ENCODE measurements at places on chromosomes 2 and 18.

GRCh38 chr2:149702571-149702970 lies 115.0 kb upstream of the MMADHC start:
- DNase-seq: no peak

DNA sequence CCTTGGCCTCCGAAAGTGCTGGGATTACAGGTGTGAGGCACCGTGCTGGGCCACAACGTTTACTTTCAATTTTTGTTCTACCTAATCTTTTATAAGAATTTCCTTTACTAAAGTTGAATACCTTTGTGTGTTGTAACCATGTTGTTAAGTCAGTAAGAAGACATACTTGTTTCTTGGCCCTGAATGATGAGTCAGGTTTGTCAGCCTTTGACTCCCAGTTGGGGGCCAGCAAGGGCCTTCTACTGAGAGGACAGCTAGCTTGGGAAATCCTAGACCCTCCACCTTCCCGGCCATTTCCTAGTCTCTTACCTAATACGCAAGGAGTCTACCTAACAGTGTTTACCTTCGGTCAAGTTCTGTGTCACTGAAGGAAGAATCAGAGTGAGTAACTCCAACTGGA lies 22.7 kb downstream of the MTHFD2 start:
- no peak for DNase-seq

- DNase-seq: no peak
Observed at GRCh38 chr2:240375024-240375645, 60.3 kb upstream of the GPC1 start.

DNA sequence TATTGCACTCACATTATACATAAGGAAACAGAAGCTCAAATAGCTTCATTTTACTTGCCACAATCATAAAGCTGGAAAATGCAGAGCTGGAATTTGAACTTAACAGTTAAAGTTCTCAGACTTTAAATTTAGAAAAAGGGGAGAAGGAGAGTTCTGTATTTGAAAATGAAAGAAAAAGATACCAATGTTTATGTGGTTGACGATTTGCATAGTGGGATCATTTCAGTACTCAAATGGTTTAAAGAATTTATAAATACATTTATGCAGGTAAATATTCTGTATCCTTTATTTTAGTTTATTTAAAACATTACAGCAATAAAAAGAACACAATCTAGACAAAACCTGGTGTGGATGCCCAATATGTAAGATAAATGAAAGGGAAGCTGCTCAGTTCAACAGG lies 25.5 kb upstream of the STAT4 start:
- no peak for DNase-seq

DNA sequence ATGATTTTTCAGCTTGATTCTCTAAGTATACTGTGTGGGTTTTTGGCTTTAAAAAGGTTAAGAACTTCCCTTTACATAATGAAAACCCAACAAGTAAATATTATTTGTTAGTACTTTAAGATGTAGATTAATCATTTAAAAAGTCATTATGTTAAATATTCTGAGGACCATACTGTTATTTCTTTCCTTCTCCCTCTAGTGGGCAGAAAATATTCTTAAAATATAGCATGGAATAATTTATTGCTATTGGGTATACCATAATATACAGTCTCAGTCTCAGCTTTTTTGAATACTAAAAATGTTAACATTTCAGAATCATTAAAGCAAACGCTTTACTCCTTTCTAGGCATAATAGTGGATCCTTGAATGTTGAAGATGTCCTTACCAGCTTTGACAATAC lies 28.1 kb downstream of the CAMKMT start:
- DNase-seq: no peak

GRCh38 chr2:152950126-152950525 lies 231.7 kb downstream of the ARL6IP6 start:
- DNase-seq: no peak

GRCh38 chr18:63155910-63156773 lies 163.4 kb downstream of the BCL2 start:
- no peak for DNase-seq

DNA sequence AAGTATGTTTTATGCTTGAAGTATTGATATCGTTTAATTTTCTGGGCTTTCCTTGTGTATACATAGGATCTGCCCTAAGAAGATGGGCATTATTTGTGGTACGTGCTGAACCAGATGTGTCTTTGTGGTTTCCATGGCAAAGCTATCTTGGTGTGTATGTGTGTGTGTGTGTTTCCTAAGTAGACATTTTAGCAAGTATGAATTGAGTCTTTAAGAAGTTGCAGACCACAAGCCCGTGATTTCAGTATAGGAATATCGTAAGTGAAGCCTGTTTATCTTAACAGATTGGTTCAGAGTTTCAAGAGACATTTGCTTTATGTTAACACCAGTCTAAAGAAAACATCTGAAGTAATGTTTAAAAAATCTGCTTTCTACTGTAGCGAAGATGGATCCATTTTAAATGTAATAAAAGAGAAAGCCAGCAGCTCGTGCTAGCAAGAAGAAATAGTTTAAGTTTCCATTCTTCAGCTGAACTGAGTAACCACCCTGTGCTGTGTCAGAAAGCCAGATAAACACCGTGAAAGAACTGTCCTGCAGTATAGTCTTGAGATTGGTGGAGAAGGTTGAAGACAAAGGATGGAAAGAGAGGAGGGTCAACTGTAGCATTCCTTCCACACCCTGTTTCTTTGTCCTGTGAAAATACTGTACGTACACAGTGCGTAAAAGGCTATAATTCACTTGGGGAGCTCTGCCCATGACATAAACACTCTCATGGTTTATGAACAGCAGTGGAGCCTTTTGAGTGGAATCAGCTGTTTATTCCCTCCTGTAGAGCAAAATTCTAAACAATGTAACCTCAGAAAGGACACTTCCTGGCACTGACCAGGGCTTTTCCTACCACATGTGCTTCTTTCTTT lies 91.9 kb upstream of the FOSL2 start:
- no peak for DNase-seq

GRCh38 chr2:101396316-101396717 lies 9.0 kb upstream of the CREG2 start:
- DNase-seq: no peak

DNA sequence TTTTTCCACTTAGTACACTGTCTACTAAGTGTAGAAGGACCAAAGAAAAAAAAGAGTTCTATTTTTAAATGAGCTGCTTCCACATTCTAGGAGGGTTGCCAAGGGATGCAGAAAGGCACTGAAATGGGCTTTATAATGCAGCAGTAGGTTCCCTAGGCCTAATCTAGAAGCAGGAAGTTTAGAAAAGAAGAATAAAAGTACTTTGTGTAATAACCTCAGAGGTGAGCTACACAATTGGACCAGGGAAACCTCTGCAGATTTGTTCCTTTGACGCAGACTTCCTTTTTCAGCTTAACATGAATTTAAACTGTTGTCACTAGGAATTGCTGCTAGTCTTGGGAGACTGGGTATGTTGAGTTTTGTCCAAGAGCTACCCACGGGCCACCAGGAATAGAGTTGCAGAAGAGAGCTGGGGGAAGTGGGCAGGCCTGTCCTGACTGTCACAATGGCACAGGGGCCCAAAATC lies 34.6 kb upstream of the RAB1A start:
- no peak for DNase-seq

GRCh38 chr18:67672155-67672554 lies 155.6 kb upstream of the DSEL start:
- DNase-seq: no peak

GRCh38 chr2:206442833-206443734 lies at the start of gene ADAM23:
TSS of gene ADAM23 (plus strand) at chr2:206443532. CDS start at chr2:206443867, 335 bp downstream.
- peak; percentile 72 for DNase-seq

- DNase-seq: no peak
Observed at GRCh38 chr2:200625282-200625681, 39.5 kb downstream of the AOX1 start.

DNA sequence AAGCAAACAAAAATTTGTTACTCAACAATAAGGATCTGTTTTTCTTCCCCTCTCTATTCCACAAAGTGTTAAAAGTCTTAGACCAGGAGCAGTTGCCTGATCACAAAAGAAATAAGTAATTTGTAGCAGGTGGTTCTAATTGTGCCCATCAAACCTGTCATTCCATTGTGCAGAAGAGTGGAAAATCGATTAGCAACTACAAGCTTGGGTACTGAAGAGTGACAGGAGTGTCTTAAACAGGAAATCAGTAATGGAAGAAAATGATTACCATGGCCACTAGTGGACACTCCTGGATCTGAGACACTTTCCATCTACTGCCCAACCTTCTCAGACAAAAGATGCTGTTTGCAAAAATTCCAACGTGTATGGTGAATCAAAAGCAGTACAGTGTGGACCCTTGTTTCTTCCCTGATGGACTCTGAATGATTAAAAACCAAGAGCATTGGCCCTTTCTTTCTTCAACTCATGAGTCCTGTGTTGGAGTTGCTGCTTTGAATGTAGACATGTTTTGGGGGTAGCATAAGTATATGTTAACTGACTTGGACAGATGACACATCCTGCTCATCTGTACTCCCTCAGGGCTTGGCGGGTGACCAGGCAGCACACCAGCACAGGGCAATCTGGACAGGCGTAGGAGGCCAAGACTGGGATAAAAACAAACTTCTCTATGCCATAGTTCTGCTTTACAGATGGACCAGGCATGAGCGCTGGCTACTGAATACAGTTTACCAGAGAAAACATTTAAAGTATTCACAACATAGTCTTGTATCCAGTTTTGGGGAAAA lies 51.9 kb downstream of the PLA2R1 start:
- no peak for DNase-seq

- DNase-seq: no peak
Observed at GRCh38 chr18:76621782-76622495, 126.9 kb upstream of the ZNF516 start.

- DNase-seq: no peak
Observed at GRCh38 chr2:118841828-118842461, 5.5 kb downstream of the EN1 start.

- DNase-seq: no peak
Observed at GRCh38 chr18:51867767-51868166, 472.2 kb upstream of the DCC start.

DNA sequence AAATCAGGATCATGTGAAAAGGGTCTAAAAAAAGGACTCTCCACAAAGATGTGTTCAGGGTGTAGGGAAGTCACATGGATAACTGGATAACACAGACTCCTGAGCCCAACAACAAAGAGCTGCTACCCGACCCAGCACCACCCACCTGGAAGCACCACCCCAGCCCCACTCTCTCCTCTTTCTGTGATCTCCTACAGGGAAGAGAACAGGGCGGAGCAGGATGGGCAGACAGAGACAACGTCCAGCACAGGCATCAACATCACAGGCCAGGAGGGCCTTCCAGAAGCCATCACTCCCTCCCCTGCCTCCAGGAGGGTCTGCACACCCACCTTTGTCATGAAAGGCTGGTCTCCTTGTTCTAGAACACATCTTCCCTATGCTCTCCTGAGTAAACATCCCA lies 1.3 kb upstream of the CIB4 start:
- DNase-seq: no peak

GRCh38 chr2:120401275-120402066 lies 55.5 kb downstream of the INHBB start:
- DNase-seq: peak; percentile 32

GRCh38 chr2:42140496-42140895 lies 28.7 kb upstream of the EML4 start:
- no peak for DNase-seq

GRCh38 chr2:168633200-168633599 lies 169.2 kb upstream of the NOSTRIN start:
- no peak for DNase-seq

- DNase-seq: no peak
Observed at GRCh38 chr2:60334610-60335009, 218.8 kb downstream of the BCL11A start.

GRCh38 chr18:23864624-23865023 lies 149.9 kb upstream of the TTC39C start:
- no peak for DNase-seq

DNA sequence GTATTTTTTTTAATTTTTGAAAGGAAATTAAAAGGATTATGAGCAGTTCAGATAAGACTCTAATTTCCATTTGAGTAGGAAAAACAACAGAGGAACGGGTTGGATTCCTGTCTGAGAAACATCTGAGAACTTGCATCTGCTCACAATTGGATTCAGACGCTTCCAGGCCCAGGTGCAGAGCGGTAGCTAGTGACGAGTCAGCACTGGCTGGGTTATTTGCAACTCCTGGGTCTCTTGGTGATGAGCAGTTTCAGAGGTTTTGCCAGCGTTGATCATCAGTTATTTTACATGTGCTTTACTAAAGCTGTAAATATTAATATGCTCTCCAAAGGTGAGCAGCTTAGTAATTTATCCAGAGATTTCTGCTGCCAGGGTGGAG lies 39.1 kb upstream of the B3GNT7 start:
- no peak for DNase-seq

GRCh38 chr2:233458031-233458610 lies 103.8 kb downstream of the DGKD start:
- DNase-seq: no peak

- no peak for DNase-seq
Observed at GRCh38 chr2:230124235-230124634, 55.5 kb upstream of the SLC16A14 start.

DNA sequence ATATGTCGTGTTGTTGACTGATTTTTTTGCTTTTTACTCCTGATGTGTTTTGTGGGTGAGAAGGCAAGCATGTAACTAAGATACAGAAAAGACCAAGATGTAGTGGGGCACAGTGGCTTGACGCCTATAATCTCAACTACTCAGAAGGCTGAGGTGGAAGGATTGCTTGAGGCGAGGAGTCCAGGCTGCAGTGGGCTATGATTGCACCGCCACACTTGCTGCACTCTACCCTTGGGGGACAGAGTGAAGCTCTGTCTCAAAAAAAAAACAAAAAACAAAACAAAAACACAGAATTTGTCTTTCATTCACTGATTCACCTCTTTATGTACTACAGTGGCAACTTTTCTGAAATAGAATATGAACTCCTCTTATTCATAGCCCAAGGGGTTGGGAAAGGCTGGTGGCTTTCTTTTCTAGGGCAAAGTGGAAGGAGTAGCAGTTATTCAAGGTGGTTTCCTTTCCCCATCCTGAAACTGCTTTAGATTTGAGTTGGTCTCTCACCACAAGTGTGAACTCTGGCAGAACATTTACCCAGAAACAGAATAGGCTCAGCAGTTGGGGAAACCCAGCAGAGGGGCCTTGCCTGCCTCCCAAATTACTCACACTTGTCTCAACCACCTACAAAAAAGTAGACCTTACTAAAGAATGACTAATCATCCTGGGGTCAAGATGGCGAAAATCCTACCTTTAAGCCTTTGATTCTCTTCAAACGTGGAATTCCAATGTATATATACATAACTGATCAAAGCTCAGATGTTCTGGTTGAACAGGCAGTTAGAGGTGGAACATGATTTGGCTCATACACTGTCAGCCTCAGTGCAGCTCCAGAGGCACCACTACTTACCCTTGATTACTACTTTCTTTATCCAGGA lies 6.5 kb downstream of the TANK start:
- peak; percentile 68 for DNase-seq

GRCh38 chr2:13056259-13056843 lies 339.6 kb downstream of the TRIB2 start:
- no peak for DNase-seq

GRCh38 chr2:216071111-216071851 lies 10.3 kb downstream of the PECR start:
- DNase-seq: no peak

DNA sequence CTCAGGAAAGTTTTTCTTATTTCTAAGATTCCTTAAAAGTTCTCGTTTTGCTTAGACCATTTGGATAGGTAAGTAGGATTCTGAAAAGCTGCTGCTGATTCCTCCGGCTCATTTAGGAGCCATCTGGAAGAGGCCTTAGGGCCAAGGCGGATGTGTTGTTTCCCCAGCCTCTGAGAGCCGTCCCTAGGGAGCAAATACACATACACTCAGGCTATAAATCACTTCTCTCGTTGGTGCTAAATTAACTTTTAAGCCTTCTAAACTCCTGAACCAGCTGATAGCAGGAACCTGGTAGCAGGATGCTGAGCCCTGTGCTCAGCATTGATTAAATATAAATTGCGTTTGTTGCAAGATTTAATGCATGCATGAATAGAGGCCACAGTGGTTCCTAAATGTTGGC lies 109.8 kb downstream of the ADCYAP1 start:
- DNase-seq: no peak

GRCh38 chr2:11508279-11508678 lies 25.6 kb upstream of the GREB1 start:
- no peak for DNase-seq
